ENCODE measurements at places on chromosomes 4 and X.
A peak's percentile ranks its signal among the peaks of the same experiment; 100 is the strongest.

- DNase-seq: no peak
These were observed 32.0 kb downstream of the SPARCL1 start for GRCh38 chr4:87497159-87497558.

- DNase-seq: no peak
These were observed 47.8 kb downstream of the FHDC1 start for GRCh38 chr4:152983774-152984411.

DNA sequence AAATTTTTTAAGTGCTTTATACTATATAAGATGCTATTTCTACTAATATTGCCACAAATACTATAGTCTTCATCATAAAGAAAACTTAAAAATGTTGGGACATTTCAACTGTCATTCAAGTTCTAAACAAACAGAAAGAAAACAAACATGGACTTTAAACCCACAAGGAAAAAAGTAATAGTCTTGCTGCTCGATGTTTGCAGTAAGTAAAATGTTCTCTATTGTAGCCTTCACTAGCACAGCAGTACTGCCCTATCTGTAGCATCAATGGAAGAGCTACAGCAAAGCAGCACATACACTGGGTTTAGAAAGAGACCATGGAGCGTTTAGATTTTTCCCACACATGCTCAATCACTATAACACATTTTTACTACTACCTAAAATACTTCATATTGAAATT, 146.8 kb downstream of the KLHL13 start:
- DNase-seq: no peak

- DNase-seq: peak; percentile 61
These were observed 17.3 kb downstream of the CTPS2 start for GRCh38 chrX:16695079-16695676.

DNA sequence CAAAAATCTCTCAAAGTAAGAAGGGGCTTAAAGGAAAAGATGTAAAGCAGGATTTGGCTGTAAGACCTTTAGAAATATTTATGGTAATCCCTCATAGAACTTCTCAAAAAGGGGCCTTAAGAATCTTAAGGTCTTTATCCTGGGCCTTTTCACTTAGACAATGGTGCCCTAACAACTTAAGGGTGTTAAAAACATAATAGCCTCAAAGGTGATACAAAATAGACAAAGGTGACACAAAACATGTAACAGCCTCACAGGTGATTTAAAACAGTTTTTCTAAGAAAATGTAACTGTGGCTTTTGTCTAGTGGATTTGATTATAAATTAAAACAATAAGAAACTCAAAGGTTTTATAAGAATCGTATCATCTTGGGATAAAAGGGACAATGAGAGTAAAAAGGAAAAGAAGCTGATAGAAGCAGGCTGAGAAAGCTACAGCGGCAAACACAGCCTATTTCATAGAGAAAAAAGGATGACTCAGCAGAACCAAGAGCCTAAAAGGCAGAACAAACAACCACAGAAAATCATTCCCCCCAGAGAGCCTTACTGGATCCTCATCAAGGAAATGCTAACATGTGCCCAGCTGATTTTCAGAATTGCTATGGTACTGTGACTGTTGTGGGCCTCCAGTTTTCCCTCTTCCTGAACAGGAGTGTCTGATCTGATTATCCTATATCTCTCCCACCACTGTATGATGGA, 164.3 kb downstream of the STPG2 start:
- DNase-seq: no peak

DNA sequence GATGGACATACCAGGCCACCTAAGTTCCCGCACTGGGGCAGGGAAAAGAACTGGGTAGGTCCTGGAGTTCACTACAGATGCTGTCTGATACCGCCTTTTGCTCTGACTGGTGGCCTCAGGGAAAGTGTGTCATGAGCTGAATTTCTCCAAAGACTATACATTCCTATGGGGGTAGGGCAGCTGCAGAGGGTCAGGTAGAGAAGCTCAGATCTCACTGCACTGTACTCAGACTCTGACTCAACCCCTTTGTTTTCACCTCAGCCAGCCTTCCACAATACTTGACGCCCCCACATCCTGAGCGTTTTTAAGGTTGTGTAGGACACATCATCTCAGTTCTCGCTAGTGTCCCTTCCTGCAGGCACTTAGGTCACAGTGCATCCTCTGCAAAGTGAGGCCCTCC, 7.8 kb downstream of the GATB start:
- no peak for DNase-seq

GRCh38 chr4:22003878-22004277, 55.3 kb upstream of the KCNIP4 start:
- no peak for DNase-seq

DNA sequence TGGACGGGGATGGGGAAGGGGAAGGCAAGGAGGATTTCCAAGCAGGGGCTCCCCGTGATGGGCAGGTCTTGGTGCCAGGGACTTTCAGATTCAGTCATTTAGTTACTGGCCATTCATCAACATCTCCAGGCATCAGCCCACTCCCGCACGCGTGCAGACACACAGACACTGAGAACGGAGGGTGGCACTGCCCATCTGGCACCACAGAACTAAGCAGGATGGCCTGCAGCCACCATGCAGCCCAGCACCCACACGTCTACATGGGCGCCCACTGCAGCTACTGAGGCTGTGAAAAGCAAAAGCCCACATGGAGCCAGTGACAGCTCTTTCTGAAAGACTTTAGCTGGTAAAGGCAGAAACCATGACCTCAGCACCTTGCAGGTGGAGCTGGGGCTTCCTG, 176.1 kb upstream of the PSAPL1 start:
- DNase-seq: no peak

DNA sequence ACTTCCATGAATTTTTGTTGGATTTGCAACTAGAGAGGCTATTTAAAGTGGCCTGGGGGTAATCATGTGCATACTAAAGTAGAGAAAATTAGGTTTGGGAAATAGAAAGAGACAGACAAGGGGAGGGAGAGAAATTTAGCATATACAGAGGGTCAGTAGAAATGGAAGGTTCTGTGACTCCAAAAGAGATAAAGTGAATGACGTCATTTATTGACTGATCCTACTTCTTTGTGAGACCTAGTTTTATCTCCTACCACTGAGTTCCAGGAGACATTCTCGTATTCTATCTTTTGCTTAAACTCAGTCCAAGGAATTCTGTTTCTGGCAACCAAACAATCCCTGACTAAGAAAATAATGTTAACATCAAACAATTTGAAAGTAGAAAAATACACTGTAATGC, 42.4 kb upstream of the FREM3 start:
- no peak for DNase-seq

DNA sequence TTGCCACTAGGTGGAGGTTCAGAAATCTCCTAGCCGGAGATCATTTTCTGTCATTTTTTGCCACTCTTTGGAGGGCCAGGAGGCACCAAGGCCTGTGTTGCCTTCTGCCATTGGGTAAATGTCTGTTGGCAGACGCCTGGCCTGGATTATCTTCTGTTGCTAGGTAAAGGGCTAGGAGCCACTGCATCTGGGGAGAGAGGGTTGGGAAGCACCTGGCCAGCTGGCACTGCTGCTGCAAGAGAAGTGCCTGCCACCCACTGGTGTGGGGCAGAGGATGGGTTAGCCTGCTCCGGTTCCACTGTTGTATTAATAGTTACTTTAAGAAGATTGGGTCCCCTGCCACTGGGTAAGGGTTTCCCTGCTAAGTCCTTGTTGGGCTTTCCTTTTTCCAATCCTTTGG, 58.1 kb downstream of the AWAT2 start:
- DNase-seq: no peak

- no peak for DNase-seq
These were observed 16.4 kb downstream of the DSPP start for GRCh38 chr4:87624698-87625097.

DNA sequence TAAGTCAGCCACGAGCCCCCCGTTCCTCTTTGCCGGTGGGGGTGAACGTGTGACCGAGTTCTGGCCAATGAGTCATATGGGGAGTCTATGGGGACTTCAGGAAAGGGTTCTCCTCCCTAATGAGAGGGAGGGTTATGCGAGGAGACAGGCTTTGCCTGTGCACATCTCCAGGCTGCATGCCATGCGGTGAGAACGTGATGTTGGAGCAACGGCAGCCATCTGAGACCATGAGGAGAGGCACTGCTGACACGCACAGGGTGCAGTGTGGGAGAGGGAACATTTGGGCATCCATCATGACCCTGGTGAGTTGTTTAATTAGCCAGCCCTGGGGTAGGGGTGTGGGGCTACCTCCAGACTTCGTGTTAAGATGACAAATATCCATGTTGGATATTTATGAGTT, 55.8 kb downstream of the ABLIM2 start:
- no peak for DNase-seq

- DNase-seq: no peak
These were observed 147.4 kb downstream of the SMIM20 start for GRCh38 chr4:26061248-26061986.

DNA sequence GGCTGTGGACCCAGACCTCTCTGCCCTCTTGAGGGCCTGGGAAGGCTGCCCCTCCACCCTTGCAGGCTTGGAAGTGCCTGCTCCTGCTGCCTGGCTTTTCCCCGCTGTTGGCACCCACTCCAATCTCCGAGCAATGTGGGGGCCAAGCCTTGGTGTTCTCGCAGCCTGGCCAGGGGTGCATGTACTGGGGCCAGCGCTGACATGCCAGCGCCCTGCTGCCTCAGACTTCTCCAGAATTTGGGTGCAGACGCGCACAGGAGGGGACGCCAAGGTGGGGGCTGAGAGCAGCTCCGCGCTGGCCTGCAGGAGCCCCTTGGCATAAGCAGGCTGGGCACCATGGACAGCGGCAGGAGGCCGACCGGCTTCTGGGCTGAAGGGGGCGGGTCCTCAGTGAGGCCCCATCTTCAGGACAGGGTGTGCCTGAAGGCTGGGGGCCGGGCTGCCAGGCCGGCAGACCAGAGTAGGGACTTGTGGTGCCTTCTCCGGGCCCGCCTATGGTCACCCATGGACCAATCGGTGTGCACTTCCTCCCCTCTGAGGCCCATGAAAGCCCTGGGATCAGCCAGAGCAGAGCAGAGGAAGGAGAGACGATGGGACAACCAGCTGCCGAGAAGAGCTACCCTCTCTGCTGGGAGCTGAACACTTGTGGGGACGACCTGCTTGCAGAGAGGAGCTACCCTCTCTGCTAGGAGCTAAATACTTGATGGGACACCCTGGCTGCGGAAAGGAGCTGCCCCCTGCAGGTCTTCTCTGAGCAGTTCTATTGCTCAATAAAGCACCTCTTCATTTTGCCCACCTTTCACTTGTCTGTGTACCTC, 118.3 kb downstream of the DNAAF6 start:
- no peak for DNase-seq

DNA sequence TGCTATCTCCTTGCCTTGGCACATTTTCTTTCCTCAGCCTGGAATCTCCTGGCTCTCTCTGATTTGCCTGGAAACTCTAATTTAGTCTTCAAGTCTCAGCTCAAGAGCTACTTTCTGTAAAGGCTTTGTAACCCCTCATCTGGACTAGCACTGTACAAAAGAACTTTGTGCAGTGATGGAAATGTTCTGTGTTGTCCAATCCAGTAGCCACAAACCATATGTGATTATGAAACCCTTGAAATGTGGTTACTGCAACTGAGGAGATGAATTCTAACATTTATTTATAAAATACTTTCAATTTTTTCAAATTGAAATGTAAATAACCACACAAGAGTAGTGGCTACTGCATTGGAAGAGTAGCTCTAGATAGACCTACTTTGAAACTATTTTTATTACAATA, 66.6 kb upstream of the HS3ST1 start:
- DNase-seq: no peak

DNA sequence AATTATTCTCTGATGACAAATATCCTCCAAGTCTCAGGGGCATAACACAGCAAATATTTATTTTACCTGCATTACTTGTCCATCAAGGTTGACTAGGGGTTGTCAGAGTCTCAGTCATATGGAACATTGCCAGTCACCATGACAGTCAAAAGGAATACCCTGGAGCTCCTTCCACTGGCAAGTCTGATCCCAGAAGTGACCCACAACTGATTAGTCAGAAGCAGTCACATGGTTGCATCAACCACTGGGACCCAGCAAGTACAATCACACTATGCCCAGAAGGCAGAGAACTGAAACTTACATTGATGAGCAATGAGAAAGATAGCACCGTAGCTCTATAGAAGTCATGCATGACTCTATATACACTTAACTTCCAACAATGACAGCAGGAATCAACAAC, 41.9 kb upstream of the SOD3 start:
- no peak for DNase-seq

GRCh38 chr4:185215261-185215660, 5.9 kb downstream of the SNX25 start:
- no peak for DNase-seq

DNA sequence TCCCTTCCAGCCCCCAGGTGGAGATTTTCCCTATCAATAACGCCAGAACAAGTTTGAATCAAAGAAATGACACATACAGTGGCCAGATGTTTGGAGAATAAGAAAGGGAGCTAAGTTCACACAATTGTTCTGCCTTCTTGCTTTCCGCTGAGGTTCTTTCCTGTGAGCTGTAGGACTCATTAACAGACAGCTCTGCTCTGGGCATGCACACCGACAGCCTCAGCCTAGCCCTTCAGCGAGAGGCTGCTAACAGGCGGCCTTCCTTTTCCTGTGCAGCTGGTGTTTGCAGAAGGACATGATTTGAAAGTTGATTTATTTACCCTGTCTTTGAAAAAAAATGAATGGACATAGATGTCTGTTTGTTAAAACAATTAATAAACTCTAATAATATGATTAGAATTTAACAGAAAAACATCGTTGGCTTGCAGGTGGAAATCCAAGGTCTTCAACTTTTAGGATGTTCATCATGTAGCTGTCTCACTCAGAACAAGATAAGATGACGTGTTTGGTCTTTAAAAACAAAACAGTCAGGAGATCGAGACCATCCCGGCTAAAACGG, 183.3 kb downstream of the KDR start:
- DNase-seq: no peak

DNA sequence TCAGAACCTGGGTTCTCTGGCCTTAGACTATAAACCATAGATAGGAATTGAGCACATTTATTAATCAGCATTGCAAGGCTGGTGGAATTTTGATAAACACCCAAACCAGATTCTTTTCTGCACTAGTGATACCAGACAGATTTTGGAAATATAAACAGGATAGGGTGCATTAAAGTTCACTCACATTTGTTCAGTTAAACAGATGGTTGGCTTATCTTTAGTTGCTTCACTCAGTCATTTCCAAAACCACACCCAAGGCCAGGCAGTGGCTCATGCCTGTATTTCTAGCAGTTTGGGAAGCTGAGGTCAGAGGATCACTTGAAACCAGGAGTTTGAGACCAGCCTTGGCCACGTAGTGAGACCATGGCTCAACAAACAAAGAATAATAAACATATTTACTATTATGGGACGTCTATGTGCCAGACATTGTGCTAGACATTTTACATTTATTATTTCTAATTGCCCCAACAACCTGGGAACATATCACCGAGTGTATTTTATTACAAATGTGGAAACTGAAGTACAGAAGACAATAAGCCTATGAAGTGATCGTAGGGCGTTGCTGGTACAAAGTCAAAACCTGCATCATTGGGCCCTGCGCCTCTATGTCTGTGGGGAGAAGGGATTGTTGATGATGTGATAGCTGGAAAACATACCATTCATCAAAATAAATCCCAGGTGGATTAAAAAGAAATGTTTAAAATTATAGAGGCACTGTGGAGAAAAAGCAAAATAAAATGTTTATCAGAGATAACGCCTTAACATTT, 15.0 kb downstream of the ADD1 start:
- DNase-seq: no peak
